ENCODE measurements at places on chromosomes 2 and 18.

- no peak for DNase-seq
Measured at GRCh38 chr2:120722246-120722567, 13.5 kb upstream of the GLI2 start.

- peak; percentile 65 for DNase-seq
Measured at GRCh38 chr2:29000481-29000880, 19.4 kb downstream of the TOGARAM2 start.

- no peak for DNase-seq
Measured at GRCh38 chr2:150520887-150521664, 33.6 kb upstream of the RND3 start.

DNA sequence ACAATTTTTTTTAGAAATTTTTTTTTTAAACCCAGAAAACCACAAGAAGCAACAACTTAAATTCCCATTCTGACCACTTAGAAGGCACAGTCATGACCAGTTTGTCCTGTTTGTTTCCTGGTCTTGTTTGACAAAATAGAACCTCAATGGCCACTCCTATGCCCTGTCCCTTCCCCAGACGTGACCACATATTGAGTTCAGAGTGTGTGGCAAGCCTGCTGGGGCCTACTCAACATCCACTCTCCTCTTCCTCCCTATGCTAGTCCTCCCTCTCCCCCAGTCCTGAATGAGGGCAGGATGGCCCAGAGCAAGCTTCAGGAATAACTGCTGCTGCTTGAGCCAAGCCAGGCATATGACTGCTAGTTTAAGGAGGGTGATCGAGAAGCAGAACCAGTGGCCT is 89.6 kb downstream of the PRELID3A start:
- no peak for DNase-seq

- DNase-seq = no peak
Measured at GRCh38 chr2:207718521-207718920, 7.1 kb downstream of the CCNYL1 start.

DNA sequence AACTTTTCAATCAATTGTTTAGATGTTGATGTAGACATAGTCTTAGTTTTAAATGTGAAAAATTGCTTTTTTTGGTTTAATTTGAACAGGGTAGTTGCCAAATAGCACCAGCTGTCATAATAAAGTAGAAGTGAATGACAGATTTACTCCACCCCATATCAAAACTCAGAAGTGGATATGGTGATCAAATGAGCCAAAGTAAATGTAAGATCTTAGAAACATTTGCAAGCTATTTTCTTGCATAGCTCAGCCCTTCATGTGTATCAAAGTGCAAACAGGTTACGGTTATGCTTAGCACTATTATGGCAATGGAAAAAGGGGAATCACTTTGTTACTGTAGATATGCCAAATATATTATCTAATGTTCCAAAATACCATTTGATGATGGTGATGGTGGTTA is 540.9 kb upstream of the NRP2 start:
- no peak for DNase-seq

DNA sequence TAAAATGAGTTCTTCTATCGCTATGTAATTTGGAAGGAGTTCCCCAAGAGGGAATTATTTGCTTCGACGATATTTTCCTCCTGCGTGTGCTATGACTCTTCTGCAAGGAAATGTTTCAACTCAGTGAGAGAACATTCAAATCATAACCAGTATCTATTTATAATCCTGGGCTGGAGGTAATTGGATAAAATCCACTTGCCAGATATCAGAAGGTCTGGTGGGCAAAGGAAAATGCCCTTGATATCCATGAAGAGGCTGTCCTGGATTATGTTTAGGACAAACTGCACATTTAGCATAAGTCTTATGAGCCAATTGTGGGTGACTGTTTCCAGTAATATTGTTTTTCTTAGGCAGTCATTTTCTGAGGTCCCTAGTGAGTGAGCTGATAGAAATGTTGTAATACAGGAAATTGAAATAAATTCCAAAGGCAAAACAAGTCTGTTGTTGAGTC is 17.7 kb downstream of the RPIA start:
- DNase-seq = no peak

DNA sequence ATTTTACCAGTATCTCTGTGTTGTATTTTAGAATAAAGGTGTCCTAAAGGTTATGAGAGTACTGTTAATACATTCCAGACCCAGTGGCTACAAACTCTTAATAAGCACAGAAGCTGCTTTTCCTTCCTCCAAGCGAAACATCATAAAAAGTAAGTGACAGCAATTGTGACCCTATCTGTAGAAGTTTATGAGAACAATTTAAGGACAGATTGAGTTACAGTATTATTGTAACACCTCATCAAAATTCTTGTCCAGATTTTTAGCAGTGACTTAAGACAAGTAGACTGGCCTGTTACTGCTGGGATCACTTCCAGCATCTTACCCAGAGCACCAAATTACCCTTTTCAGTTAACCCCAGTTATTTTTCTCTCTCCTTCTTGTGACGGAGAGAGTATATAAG is 154.6 kb downstream of the ERBB4 start:
- DNase-seq = no peak

DNA sequence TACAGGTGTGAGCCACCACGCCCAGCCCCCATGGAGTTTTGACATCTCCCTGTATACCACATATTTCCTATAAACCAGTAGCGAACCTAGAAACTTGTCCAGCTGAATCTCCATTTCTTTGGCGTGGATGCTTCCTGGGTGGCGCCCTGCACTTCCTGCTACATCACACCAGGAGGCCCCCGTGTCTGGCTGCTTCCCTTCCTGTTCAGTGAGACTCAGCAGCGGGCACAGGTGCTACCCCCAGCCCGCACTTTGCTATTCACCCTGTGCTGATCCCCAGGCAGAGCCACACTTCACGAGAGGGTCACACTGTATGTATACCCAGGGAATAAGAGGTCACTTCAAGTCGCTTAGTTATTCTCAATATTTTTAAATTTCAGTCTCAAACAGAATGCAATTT is 35.0 kb downstream of the CYP27C1 start:
- no peak for DNase-seq

- DNase-seq = no peak
Measured at GRCh38 chr2:187233811-187234210, 214.2 kb downstream of the CALCRL start.

DNA sequence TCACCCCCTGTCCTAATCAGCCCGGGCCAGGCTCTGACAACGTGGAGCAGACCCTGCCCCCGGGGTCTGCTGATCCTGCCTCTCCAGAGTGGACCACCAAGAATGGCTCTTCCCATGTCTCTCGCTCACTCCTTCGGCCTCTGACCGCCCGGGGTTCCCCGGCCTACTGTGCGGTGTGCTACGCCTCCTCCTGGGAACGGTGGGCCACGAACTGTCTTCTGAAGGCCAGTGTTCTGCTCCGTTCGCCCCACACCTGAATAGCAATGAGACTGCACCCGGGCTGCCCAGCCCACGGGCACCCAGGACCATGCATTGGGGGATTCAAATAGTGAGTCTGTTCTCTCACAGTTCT is 189.7 kb downstream of the TWIST2 start:
- DNase-seq = no peak

DNA sequence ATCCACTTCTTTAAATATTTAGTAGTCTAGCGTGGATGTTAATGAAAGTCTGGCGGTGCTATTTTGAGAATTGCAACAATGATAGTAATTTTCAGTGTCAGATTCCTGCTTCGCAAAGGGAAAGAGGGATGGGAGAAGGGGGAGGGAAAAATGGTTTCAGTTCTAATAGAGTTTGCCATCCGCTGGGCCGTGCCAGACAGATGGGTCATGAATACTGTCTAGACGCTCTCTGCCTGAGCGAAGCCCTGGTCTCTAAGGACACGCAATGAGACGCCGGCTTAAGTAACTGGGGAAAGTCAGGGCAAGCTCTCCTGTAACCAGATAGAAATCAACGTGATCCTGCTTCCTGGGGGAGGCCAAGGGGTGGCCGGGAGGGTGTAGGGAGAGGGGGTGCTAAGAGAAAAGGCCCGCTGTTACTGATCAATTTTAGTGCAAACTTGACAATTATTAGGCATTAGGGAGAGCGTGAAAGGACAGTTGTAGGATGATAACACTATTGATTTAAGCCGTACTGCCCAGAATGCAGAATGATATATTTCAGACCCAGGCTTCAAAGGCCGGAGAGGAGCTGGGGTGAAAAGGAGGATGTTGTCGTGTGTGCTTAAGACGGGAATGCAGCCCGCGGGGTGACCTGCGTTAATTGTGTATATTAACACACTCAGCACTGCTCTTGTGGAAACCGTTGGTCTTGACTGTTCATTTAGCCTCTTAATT is 229.2 kb downstream of the LDLRAD4 start:
- no peak for DNase-seq

GRCh38 chr2:44723921-44724320 is 217.6 kb upstream of the SIX3 start:
- DNase-seq = no peak

GRCh38 chr18:36942264-36942663 is 113.3 kb downstream of the KIAA1328 start:
- no peak for DNase-seq

DNA sequence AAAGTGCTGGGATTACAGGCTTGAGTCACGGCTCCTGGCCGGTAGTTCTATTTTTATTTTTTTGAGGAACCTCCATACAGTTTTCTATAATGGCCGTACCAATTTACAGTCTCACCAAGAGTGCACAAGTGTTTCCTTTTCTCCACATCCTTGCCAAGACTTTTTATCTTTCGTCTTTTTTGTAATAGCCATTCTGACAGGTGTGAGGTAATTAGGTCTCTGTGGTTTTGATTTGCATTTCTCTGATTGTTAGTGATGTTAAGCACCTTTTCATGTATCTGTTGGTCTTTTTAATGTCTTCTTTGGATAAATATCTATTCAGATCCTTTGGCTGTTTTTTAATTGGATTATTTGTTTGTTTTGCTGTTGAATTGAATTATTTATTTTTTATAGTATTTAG is 9.3 kb downstream of the ARMC9 start:
- DNase-seq = no peak

DNA sequence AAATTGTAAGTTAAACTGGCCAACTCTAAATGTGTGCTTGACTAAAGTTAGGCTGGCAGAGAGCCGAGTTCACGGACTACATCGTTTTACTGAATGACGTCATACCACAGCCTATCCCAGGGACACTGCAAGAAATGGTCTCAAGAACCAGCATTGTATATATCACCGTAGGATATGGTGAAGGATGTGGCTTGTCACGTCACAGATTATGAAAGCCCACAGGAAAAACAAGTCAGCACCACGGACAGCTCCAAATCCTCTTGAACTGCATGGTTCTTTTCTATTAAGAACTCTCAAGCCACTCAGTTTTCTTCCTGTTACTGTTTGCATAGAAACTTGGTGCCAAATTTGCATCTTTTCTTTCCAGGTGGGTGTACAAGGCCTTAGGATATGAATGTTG is 85.1 kb upstream of the ACAA2 start:
- peak; percentile 84 for DNase-seq

- no peak for DNase-seq
Measured at GRCh38 chr2:230447455-230448451, 31.8 kb downstream of the SP100 start.

- no peak for DNase-seq
Measured at GRCh38 chr2:106885329-106885728, 638 bp downstream of the ST6GAL2 start.

DNA sequence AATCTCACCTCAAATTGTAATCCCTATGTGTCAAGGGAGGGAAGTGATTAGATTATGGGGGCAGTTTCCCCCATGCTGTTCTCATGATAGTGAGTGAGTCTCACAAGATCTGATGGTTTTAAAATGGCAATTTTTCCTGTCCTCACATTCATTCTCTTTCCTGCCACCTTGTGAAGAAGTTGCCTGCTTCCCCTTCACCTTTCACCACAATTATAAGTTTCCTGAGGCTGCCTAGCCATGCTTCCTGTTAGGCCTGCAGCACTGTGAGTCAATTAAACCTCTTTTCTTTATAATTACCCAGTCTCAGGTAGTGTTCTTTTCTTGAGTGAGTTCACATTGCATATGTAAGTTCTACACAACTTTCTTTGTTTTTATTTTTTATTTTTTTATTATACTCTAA is 271.5 kb downstream of the EXOC6B start:
- no peak for DNase-seq

GRCh38 chr18:21550510-21550970 is 50.0 kb downstream of the ESCO1 start:
- DNase-seq = no peak

DNA sequence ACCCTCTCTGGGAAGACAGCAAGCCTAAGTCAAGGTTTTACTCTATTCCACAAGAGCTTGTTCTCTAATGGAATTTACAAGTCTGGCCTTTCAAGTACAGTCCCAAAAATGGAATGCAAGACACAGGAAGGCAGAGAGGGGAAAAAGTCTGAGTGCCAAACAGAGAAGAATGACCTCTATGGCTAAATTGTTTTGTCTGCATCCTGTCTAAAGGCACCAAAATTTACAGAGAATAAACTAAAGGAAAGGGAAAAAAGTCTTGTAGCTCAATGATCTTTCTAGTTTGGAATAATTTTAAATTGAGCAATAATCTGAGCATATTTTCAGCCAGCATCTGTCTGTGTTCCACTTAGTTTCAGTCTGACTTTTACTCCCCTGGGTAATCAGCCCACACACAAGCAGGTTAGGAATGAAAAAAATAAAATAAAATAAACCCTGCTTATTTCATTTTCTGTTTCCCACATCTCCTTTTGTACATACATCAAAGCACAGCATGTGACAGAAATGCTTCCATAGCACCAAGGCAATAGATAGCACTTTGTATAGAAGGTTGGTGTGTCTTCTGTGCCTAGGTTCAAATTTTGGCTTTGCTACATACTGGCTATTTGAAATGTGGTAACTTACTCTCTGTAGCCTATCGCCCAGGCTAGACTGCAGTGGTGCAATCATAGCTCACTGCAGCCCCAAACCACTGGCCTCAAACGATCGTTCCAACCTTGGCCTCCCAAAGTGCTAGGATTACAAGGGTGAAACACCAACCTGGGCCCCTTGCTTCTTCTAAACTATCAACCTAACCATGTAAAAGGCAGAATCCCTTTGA is 105.1 kb downstream of the SLC8A1 start:
- no peak for DNase-seq

GRCh38 chr2:85457877-85458316 is 39.4 kb downstream of the SH2D6 start:
- DNase-seq = no peak

DNA sequence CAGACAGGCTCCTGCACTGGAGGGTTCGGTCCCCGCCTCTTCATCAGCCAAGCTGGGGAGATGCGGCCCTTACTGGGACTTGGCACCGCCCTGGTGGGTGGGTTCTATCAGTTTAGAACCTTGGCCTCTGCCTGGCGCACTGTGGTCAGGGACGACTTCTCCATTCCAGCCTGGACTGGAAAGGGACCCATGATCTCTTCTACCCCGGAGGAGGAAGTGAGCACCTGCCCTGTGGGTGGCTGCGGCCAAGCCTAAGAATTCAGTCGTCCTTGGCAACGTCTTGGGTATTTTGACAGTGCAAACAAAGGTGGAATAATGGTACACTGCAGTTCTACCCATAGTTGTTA is 106.9 kb upstream of the CD302 start:
- no peak for DNase-seq

DNA sequence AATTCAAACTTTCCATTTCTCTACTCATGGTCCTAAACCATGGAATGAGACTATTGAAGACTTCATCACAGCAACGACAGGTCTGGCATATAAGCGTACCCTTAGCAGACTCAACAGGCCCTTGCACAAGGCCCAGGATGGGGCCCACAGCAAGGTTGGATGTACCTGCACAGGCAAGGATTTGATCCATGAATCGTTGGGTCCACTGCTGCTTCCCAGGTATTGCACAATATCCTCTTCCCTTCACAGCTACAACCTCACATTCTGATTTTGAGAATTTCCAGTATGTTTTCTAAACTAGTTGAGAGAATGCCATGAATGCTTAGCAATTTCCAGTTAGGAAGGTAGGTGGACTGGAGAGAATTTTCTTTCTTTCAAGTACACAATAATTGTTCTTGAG is 515.8 kb downstream of the SUCLG1 start:
- DNase-seq = no peak

- no peak for DNase-seq
Measured at GRCh38 chr2:239328351-239329191, 72.2 kb downstream of the HDAC4 start.
